Activated T-cell treated with anti-CD3 and anti-CD28 coated beads for 24 hours (primary cell): ENCODE measurements at places on chromosomes 13 and 19.

- DNase-seq = no peak
Measured at GRCh38 chr19:41330946-41331678, 21.1 kb downstream of the CCDC97 start.

- no peak for DNase-seq
Measured at GRCh38 chr19:47529018-47529742, 14.3 kb upstream of the NAPA start.

DNA sequence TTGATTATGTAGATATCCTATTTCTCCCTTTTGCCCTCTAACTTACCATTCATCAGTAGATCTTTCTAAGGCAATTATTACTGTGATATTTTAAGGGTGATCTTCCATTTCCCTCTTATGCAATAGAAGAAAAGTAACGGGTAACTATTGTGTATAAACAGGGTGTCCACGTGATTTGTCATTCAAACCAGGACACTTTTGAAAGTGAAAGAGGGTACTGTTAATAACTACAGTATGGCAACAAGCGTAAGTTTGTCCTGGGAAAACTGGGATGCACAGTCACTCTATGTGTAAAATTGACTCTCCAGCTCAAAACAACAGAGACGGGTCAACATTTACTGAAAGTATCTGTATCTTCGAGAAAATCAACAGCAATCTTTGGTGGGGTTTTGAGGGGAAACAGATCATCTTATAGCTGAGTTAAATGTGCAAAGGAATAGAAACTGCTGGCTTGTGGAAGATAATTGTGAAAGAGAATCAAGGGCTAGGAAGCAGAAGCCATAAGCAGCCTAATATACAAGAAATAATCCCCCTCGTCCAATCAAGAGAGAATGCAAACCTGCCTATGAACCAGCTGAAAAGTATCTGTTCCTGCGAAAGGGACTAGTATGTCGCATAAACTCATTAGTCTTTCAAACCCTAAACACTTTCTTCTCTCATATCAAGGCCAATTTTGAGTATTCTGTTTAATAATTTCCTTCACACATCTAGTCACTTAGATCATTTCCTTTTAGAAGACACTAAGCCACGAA, 126.7 kb downstream of the FOXO1 start:
- DNase-seq = no peak

DNA sequence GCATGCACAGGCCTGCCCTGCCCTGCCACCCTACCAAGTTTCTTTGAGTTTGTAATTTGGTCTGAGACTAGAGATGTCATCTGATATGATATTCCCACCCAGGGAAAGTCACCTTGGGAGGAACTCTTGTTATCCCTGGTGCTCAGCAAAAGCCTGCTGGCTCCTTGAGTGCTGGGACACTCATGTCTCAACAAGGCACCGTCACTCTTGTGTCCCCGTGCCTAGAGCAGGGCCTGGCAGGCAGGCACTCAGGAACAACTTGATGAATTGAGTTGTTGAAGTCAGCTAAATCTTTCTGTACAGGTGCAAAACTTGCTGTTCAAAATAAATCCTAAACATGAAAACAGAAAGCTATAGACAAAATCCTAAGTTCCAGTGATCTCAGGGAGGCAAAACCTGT, 345.4 kb downstream of the KCNRG start:
- no peak for DNase-seq
